Osteocyte (in vitro differentiated cells): ENCODE measurements at places on chromosomes 1 and 21. TPM values are rescaled to one million over a fixed set of nuclear protein-coding genes. Genes with fewer than 3 reads are reported as not detected.
A peak's percentile ranks its signal among the peaks of the same experiment; 100 is the strongest.

The PERM1 gene
- 0.13 TPM in 1 of 2 replicates, not detected in the other for total RNA-seq

The PKLR gene
- not detected in 2 replicates for total RNA-seq

The OR2T33 gene
- total RNA-seq: not detected in 2 replicates

The TBX19 gene
- 2.5 and 3.5 TPM in 2 replicates for total RNA-seq

The FAM78B gene
- total RNA-seq: 0.16 and 0.51 TPM in 2 replicates

The LCE1E gene
- total RNA-seq: not detected in 2 replicates

GRCh38 chr1:41038110-41038509 is 16.6 kb upstream of the SLFNL1 start:
- DNase-seq: no peak

DNA sequence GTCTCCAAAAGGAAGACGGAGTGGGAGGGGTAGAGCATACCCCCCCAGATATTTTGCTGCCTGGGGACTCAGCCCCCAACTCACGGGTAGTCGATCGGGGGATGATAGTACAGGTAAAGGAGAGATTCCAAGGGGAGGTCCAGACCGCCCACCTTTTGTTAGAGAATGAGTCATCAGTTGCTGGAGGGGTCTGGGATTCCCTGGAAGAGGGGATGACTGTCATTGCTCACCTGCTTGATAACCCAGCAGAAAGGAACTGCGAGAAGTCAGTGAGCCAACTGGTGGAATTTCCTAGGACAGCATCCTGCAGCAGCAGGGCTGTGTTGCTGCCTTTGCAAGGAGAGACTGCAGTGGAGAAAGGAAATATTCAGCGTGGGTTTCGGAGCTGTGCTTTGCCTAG is 64.4 kb downstream of the MACF1 start:
- no peak for DNase-seq

DNA sequence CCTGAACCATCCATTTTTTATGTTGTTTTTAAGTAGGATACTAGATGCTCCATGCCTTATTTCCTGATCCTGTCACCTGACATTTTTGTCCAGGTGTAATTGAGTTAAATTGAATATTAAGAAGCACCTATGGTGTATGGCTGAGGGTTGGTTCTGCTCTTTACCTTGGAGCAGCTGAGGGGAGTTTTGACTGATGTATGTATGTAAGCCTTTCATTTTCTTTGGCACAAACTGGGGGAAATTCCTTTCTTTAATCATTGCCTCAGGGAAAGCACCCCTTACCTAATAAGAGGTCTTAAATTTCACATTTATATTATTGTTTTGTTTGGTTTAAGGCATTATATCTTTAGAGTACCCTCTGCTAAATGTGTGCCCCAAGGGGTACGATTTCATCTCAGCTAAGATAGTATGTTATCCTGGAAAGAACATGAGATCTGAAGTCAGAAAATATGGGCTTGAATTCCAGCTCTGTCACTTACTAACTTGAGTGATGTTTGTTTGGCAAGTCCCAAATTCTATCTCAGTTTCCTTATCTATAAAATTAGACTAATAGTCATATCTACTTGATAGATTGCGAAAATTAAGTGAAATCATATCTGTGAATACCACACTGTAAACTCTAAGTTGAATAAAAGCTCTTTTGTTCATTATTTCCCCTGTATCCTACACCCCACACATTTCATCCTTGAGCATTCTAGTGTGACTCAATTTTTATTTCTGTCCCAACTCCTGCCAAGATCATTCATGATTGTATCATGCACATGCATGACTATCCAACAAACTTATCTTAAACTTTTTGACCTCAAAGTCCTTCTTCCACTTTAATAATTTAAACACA is 57.7 kb upstream of the NUF2 start:
- DNase-seq: no peak

DNA sequence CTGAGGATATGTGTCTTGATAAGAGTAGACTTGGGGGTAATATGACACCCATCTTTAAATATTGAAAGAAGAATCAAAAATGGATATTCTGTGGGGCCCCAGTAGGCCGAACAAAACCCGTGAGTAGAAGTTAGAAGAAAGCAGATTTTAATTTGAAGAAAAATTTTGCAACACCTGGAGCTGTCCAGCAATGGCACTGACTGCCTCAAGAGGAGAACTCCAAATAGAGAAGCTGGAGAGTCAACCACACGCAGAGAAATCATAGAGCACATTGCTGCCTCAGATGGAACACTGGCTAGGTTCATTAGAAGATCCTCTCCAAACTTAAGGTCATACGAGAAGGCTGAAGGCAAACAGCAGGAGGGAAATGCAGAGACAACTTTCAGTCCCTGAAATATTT is 6.8 kb downstream of the NHLH1 start:
- DNase-seq: peak; percentile 2

- peak; percentile 80 for DNase-seq
These were observed 1.8 kb downstream of the KRTAP10-1 start for GRCh38 chr21:44537930-44538911.

DNA sequence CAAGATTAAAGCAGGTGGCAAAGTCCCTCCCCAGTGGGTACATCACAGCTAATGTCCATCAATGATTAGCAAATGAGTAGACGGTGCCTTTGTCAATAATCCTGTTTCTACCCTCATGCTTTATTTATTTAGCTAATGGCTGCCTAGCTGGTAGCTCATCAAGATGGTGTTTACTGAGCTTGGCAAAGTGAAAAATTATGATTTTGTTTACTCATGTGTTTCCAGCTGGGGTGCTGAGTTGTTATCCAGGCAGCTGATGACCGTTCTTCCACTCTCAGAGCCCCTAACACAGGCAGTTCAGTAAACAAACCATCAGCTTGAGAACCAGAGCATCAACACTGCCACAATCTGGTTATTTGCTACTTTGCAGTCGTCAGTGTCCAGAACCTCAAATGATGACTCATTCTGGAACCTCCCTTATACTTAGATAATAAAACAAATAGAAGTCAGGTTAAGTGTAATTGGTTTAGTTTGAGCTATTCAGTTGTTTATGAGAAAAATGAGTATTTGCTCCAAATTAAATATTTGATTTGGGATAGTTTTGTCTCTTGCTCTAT is 163.9 kb downstream of the ST6GALNAC5 start:
- DNase-seq: no peak

GRCh38 chr1:75208862-75209261 is 74.7 kb downstream of the LHX8 start:
- DNase-seq: no peak

GRCh38 chr1:233065685-233066084 is 115.3 kb downstream of the NTPCR start:
- no peak for DNase-seq

DNA sequence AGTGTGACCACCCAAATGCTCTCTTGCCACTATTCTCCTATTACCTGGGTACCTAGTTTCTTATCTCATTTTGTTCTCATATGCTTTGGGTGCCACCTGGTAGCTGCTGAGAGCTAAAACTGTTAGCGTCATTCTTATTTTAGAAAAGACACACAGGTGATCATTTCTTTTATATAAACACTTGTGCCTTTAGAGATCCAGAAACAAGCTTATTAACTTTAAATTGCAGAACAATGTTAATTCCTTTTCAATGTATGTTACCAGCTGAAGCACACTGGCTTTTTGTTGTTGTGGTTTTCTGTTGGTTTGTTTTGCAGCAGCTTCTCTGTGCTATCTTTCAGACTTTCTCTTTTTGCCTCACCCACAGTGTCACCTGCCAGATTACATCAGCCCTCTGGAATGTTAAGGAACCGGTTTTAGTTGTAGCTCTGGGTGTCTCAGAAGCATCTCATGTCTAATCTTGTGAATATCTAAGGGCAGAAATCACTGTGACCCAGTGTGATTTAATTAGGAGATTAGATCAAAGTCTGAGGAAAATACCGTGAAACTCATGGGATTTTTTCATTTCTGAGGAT is 43.4 kb upstream of the SLC19A2 start:
- DNase-seq: no peak

DNA sequence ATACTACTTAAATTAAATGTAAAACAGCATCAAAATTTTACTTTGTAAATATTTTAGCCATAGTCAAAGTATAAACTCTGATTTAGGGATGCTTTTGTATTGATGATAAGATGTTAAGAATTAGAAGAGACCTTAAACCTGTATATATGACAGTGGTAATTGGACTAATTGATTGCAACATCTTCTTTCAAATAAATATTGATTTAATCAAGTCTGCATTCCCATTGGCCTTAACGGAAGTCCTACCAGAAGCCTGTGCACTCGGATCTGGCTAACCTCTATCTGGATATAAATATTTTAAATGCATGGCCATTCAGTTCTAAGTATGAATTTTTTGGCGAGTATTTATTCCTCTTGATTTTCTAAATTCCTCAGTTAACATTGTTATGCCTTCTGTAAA is 856.1 kb downstream of the USP25 start:
- DNase-seq: no peak

DNA sequence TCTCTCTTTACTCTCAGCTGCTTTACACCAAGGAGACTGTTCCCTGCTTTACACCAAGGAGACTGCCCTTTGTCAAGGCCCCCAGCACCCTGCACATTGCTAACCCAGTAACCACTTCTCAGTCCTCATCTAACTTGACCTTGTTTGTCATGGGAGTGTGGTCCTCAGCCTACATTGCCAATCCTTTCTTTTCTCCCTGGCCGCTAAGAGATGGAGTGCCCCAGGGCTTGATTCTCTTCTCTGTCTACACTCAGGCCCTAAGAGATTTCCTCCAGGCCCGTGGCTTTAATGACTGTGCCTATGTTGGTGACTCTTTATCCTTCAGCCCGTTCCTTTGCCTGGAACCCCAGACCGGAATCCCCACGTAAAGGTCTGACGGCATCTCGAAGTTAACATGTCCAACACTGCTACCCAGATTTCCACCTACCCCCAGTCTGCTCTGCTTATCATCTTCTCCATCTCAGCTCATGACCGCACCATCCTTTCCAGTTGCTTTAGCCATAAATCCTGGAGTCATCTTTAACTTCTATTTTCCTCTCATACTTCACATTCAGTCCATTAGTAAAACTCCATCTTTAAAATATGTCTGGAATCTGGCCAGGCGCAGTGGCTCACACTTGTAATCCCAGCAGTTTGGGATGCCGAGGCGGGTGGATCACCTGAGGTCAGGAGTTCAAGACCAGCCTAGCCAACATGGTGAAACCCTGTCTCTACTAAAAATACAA is 9.5 kb upstream of the SEMA4A start:
- no peak for DNase-seq

GRCh38 chr21:44972821-44973220 is 33.0 kb downstream of the SLX9 start:
- no peak for DNase-seq

DNA sequence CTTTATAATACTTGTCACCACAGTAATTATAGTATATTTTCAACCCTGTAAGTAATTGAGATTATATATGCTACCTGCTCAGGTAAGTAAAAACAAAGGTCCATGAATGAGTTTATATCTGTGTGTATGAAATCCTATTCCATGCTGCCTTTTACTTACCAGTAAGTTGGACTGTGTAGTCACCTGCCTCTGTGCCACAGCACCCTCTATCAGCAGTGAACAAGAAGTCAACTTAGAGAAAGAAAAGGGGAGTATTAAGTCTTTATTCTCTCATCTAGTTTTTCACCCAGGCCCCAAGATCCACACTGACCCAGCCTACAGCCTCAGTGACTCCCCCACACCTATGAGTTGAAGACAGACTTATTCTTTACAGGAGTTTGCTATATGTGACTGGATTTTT is 36.9 kb upstream of the IFI16 start:
- no peak for DNase-seq

DNA sequence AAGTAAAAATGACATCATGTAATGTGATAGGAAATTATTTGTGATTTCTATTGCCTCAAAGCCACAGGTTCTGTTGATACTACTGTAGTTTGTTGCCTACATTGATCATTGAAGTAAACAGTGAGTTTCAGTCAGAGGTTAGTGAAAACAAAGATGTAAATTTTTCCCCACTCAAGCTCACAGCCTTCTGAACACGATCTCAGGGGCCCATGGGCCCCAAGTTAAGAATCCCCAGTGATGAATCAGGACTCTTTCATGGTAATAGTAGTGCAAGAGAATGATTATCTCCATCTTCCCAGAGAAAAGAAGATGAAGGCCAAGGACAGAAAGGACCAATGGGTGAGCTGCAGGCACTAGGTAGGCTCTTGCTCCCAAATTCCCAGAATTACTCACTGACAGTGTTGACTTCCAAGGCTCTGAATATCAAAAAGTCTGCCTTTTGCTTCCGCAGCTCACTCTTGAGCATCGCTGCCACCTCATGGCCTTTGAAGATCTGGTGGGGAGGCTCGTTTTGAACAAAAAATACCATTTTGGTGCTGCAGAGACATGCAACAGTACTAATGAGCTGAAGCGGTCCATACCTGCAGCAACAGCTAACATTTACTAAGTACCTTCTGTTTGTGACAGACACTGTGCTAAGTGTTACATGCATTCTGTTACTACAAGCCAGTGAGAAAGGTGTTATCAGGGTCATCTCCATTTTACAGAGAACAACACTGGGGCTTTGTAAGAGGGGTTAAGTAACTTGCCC is 113.3 kb downstream of the KIAA0319L start:
- peak; percentile 46 for DNase-seq

DNA sequence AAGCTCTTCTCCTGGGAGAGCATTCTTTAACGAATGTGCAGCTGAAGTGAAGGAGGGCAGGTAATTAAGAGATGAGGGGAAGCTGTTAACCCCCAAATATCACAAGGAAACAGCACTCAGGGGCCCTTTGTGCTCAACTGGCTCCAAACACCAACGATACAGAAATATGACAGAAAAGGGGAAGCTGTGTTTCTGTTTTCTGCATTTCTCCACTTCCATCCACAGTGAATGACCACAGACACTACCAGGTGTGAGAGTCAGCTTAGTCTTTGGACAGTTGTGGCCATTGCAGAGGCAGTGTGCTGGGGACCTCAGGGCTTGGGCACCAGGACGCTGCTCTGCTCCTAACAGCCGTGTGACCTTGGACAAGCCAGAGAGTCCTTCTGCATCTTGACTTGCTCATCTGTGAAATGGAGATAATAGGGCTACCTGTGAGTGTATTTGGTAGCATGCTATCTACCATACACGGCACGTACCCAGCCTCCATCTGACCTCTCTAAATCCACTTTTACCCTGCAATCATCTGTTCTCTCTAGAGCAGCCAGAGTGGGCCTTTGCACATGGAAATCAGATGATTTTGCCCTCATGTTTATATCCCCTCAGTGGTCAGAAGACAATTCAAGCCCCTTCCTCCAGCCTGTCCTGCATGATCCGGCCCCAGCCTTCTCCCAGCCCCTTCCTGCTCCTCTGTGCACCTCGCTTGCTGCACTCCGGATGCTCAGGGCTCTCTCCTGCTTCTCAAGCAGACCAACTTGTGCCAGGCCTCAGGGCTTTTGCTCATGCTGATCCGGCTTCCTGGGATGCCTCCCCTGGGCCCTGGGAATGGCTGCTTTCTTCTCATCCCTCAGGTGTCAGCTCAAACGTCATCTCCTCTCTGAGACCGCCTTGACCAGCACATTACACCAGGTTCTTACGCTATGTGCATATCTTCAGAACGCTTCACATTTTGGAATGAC is 4.7 kb upstream of the TINAGL1 start:
- peak; percentile 65 for DNase-seq
